ENCODE measurements at places on chromosomes 1 and 21.

GRCh38 chr1:70504821-70505193, 93.7 kb downstream of the CTH start:
- DNase-seq, result no peak

DNA sequence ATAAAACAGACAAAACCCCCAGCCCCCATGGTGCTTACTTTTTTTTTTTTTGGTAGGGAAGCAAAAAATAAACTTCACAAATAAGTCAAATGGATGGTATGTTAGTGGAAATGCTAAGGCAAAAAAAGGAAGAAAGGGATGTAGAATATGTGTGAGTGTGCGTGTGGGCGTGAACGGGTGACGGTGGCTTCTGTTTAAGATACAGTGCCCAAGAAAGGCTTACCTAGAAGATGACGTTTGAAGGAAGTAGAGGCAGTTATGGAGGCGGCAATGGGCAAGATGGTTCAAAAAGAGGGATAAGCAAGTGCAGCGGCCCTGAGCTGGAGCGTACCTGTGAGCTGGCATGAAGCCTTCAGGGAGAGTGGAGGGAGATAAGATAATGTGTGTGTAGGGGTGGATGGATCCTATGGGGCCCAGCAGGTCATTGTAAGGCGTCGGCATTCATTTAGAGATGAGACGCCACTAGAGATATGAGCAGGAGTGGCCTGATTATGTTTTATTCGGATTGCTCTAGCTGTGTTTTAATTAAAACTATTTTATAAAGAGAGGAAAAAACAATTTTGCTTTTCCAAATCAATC, 19.9 kb downstream of the LEPR start:
- DNase-seq, result no peak

DNA sequence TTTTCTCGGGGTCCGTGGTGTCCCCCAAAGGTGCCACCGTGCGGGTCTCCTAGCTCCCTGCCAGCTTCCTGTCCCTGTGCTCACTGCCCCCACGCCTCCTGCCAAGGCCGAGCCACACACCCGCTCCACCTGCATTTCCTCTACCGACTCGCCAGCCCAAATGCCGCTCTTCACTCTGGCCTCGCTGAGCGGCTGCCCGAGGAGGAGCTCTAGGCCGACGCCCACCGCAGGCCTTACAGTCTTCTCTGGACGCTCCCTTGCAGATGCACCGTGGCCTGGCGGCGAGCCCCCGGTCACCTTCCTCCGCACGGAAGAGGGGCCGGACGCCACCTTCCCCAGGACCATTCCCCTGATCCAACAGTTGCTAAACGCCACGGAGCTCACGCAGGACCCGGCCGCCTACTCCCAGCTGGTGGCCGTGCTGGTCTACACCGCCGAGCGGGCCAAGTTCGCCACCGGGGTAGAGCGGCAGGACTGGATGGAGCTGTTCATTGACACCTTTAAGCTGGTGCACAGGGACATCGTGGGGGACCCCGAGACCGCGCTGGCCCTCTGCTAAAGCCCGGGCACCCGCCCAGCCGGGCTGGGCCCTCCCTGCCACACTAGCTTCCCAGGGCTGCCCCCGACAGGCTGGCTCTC, 26.3 kb downstream of the FTCD start:
- DNase-seq, result no peak

GRCh38 chr1:247539215-247539614, 3.0 kb upstream of the OR2C3 start:
- DNase-seq, result no peak

DNA sequence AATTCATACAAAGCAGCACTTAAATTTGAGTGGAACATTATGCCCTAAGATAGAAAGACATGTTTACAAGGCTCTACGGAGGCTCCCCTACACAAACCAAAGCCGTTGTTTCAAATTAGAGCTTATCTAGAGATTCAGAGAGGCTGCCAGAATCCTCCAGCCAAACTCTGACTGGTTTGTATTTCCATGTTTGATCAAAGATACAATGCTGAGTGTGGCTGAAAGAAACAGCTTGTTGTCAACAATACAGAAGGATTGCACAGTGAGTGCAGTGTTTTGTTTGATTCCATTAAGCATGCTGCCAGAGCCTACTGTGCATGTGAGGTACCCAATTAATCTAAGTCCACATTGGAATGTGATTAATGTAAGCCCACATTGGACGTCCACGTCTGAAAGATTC, 402.7 kb downstream of the DISC1 start:
- DNase-seq, result no peak

- DNase-seq, result no peak
Measured at GRCh38 chr1:231601824-231602672, 24.5 kb upstream of the DISC1 start.

DNA sequence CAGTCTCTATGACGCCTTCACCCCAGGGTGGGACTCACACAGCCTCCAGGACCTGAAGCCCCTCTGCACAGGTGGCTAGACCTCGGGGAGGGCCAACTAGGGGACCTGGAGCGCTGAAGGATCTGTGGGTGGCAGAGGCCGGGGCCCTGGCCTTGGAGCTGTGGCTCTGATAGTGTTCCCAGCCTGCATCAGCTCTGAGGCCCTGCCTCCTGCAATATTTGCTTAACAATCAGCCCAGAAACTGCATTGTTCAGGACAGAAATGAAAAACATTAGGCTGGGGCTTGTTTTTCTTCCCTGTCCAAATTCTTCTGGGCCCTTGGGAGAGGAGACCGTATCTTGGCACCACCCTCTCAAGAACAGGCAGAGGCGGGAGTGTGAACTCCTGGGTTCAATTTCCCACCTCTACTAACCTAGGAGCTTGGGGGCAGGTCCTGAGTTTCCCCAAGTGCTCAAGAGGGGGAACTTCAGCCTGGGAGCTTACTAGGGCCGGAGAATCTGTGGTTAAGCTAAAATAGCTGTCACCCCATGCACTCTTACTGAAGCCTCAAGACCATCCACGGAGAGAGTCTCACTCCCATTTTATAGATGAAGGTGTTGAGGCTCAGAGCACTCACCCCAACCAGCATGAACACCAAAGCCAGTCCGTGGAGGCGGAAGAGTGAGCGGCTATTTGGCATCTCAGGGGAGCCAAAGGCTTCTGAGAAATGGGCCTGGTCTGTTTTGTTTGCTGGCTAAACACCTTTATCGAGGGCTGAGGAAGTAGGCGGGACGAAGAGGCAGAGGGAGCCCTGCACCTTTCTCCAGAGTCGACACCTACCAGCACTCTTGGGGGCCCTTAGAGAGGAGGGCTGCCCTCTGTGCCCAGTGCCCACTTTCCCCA, 18.8 kb upstream of the CASZ1 start:
- no peak for DNase-seq

DNA sequence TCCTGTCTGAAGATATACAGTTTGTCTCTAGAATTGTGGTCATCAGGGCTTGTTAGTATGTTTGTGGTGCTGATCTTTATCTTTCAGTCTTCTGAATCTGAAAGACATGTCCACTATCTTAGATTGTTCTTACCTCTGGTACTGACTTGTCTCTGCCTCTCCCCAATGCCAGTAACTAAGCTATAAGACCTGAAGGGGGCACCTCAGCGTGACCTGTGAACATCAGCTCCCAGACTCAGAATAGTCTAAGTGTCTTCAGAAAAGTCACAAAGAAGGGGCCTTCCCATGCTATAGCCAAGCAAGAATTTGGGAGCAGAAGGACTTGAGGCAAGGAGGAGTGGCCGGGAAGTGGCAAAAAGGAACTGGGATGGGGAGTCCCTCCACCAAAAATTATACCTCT, 178.1 kb downstream of the NTNG1 start:
- no peak for DNase-seq

DNA sequence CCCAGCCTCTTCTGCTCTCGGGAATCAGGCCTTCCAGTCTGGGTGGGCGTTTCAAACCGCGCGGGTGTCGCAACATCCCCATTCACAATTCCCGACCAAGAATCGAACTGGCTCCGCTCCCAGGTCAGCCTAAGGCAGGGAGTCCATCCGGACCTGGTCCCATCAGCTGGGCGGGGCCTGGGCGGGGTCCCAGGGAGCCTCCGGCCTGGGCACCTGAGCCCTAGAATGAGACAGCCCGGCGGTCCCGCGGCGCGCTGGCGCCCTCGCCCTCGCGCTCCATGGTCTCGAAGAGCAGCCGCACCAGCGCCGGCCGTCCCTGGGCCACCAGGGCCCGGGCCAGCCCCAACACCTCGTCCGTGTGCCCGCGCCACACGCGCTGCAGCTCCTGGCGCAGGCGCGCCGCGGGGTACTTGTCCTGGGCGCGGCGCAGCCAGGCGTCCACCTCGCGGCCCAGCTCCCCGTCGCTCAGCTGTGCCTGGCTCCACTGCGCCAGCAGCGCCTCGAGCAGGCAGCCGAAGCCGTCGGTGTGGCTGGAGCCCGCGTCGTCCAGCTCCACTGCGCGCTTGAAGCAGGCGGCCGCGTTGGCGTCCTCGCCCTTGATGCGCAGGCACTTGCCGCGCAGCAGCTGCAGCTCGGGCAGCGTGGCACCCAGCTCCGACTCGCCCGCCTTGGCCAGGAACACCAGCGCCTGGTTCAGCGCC, 16.9 kb upstream of the PARS2 start:
- no peak for DNase-seq

GRCh38 chr1:38559446-38560165, 300.0 kb downstream of the RRAGC start:
- DNase-seq, result peak; percentile 66

DNA sequence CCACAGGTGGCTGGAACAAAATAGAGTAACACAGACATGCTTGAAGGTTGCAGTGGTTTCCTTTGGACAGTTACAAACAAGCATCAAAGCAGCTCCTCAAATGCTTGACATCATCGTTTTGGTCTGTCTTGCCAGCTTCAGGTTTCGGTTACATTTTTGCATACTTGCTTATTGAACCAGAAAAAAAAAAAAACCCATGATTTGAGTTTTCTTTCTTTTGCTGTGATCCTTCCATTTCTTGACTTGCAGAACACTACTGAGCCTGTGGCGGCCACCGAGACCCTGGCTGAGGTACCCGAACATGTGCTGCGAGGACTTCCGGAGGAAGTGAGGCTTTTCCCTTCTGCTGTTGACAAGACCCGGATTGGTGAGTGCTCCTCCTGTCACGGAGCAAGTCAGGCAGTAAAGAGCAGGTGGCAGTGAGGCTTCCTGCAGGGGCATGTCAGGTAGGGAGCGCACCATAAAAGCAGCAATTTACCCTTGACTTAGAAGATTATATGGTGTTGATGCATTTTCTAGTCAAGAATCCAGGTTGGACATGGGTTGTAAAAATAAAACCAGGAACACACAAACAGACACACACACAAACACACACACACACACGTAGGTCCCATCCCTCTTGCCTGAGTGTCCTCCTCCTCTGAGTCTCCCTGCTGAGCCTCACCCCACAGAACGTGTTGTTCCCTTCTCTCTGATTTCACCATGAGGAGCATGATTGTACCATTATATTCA, 30.9 kb downstream of the PRDM2 start:
- peak; percentile 56 for DNase-seq

GRCh38 chr1:208604295-208604694, 360.1 kb upstream of the PLXNA2 start:
- DNase-seq, result no peak

DNA sequence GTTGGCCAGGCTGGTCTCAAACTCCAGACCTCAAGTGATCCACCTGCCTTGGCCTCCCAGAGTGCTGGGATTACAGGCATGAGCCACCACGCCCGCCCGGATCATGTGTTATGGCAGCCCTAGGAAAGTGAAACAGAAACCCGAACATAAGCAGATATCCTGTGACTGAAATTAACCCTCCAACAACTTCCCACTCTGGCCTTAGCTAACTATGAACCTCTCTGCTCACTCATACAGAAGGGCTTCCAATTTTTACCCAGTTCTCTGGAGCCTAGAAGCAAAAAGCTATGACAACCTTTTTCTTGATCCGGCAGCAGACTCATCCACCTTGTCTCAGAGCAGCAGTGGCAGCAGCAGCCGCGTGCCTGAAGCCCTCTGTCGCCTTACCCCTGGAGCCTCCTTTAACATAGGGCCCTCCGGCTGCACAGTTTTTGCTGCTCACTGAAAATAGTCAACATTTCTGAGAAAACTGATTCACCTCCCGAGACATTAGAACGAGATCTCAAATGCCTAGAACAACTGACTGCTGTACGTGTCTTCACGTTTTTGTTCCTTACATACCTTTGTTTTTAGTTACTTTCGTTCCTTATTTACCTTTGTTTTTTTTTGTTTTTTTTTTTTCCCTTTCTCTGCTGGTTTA, 9.3 kb downstream of the CBR1 start:
- peak; percentile 15 for DNase-seq

- DNase-seq, result no peak
Measured at GRCh38 chr1:245990315-245991022, 516.6 kb downstream of the SMYD3 start.

DNA sequence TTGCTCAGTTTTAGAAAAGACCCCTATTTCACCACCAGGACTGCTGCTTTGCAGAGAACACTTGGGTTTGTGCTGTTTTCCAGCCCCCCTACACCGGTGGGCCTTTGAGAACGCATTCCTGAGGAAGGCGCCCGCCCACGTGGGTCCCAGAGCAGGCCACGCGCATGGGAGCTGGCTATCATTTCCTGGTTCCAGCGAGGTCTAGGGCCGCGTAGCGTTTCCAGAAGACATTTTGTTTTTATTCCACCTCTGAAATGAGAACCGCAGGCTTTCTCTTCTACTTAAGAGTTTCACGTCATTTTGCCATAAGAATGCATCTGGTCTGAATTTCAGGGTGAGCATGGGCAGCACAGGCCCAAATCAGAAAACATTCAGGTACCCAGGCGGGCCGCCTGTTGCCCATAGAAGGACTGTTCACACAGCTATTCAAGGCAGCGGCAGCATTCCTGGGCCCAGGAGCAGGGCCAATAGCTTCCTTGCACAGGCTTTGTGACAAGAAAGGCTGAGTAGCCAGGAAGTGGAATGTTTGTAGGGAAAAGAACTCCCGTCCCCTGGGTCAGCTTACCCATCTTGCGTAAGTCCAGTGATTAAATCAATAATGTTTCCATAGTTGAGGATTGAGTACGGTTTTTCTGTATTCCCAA, 1.4 kb upstream of the KLHL21 start:
- no peak for DNase-seq

GRCh38 chr1:241167121-241167630, 189.8 kb downstream of the RGS7 start:
- no peak for DNase-seq

DNA sequence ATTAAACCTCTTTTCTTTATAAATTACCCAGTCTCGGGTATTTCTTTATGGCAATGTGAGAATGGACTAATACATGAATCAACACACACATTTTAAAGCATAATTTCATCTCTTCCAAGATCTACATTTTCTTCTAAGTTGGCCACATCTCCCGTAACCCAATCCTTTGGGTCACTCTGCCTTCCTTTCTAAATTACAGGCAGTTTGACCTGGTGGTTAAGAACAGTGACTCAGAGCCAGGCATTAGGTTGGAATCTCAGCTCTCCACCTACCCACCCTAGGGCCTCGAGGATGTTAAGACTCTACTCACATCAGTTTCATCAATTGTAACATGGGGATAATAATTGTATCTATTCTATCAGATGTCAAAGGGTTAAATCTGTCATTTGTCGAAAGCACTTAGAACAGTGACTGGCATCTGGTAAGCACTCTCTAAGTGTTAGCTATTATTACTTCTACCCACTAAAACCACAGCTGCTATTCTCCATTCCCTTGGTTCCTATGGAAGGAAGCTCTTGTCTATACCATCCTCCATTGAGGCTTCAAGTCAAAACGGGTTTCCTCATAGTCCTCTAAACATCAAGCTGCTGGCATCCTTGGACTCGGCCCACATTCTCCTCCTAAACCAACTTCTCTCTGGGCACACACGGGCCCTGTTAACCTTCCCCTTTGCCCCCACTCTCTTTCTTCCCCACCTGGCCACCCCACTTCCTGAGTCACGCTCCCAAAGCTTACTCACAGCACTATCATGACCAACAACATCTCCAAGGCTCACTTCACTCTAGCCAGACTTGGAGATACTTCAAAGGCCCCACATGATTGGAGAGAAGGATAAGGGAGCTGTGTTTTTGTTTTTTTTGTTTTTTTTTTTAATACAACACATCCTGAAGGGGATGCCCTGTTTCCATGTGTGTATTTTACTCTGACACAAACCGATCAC, 116.9 kb downstream of the TGFBR3 start:
- no peak for DNase-seq

Measured in activated CD4-positive, alpha-beta T cell treated with anti-CD3 and anti-CD28 coated beads for 24 hours (primary cell).